ENCODE measurements at places on chromosomes 6 and 20.
A peak's percentile ranks its signal among the peaks of the same experiment; 100 is the strongest.

- ATAC-seq = no peak
Measured at GRCh38 chr6:27760464-27760863, 151.7 kb downstream of the OR2B2 start.

GRCh38 chr6:44608175-44608574 lies 220.7 kb downstream of the CDC5L start:
- ATAC-seq = no peak

GRCh38 chr6:13478525-13478966 lies 8.9 kb downstream of the GFOD1 start:
- peak; percentile 27 for ATAC-seq

- ATAC-seq = no peak
Measured at GRCh38 chr20:16385891-16386290, 187.4 kb downstream of the KIF16B start.

- peak; percentile 97 for ATAC-seq
Measured at GRCh38 chr6:14542670-14543366, 425.2 kb downstream of the CD83 start.

DNA sequence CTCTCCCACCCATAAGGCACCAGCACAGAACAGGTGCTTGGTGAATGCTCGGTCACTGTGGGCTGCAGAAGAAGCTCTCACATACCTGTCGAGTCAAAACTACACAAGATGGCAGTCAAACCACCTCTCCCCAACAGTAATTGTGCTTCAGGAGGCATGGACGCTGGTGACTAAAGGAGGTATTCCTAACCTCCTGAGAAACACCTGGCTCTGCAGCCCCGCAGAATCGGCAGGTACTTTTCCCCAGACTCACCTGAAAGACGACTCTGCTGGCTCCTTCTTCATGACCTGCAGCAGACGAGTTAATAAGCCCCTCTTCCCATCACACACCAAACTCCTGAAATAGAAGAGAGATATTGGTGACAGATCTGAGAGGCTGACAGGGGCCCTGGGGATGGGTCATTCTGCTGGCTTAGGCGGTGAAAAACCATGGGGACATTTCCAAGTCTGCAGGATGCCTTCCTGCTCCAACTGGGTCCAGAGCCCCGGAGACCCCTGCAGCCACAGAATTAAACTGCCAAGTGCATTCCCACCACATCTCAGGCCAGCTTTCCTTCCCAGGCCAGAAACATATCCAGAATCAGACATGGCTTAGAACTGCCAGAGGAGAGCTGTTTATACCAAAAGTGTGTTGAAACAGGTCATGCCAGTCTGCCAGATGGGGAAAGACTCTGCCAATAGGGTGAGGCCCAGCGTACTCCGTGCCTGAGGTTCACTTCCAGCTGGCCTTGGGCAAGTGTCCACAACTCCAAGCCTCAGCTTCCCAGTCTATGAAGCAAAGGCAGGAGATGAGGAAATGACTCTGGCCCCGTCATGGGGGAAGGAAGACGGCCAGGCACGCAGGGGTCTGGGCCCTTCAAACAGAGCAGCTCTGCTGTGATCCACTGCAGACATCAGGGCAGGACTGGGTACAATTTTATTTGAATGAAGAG lies 53.0 kb downstream of the MYH7B start:
- ATAC-seq = no peak

DNA sequence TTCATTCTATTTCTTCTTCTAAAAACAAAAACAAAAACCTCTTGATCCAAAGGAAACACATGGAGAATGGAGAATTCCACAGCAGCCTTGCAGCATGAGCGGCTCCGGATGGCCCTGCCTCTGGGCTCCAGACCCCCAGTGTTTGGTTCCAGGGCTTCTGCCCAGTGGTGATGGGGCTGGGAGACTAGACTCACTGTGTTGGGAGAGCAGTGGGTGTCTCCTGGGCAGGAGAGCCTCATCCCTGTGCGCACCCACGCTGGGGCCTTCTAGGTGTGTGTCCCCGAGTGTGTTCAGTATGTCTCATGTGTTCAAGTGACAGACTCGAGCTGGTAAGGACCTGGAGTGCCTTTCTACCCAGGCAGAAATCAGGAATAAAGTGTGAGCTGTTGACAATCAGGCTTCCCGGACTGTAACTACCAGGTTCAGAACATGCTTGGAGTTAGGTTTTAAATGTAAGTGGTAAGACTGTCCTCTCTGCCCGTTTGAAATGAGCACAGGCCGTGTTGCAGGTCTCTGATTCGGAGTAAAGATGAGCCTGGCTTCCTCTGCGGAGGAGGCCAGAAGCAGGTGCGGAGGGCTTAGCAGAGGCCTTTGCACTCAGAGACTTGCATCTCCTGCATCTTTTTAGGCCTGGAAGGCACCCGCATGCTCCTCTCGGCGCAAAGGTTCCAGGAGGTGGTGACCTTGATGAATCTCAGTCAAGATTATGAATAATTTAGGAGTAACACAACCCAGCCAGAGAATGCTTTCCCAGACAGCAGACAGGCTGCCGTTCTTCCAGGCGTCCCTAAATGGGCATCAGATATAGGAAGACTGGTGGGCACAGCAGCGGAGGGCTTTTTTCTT lies 253.6 kb downstream of the CDH26 start:
- no peak for ATAC-seq

DNA sequence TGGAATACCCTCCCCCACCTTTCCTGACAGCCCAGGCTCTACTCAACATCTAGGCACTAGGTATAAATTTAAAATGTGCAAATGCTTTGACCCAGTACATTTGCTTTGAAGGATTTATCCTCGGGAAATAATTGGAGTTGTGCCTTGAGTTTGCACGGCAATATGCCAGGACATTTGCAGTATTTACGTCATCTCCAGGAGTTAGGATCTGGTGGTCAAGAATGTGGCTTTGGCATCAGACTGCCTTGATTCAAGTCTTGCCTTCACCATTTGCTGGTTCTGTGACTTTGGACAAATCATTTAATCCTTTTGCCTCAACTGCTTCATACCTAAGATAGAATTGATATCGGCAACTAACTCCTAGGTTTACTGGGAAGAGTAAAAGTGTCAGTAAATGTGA lies 169.6 kb downstream of the PLCB1 start:
- ATAC-seq = no peak

- ATAC-seq = no peak
Measured at GRCh38 chr6:1915226-1915625, 305.5 kb downstream of the FOXC1 start.

DNA sequence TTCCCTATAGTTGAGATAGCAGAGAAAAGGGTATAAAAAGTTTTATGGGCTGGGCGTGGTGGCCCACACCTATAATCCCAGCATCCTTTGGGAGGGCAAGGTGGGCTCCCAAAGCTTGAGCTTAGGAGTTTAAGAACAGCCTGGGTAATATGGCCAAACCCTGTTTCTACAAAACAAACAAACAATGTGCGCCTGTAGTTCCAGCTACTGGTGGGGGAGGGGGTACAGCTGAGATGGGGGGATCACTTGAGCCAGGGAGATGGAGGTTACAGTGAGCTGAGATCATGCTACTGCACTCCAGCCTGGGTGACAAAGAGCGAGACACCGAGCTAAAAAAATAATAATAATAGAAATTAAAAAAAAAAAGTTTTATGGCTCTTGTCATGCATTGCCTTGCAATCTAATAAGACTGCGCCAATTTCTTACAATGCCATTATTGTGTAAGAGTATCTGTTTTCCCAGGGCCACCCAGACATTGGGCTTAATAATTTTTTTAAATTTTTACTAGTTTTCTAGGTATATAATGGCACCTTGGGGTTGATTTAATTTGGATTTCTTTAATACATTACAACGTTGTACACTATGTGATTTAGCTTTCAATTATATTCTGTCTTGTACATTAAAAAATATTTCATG lies 3.9 kb downstream of the ACSS2 start:
- no peak for ATAC-seq

- ATAC-seq = no peak
Measured at GRCh38 chr20:23488996-23489395, 1.9 kb upstream of the CST8 start.

- ATAC-seq = peak; percentile 57
Measured at GRCh38 chr6:151381722-151382121, 9.6 kb downstream of the ZBTB2 start.

DNA sequence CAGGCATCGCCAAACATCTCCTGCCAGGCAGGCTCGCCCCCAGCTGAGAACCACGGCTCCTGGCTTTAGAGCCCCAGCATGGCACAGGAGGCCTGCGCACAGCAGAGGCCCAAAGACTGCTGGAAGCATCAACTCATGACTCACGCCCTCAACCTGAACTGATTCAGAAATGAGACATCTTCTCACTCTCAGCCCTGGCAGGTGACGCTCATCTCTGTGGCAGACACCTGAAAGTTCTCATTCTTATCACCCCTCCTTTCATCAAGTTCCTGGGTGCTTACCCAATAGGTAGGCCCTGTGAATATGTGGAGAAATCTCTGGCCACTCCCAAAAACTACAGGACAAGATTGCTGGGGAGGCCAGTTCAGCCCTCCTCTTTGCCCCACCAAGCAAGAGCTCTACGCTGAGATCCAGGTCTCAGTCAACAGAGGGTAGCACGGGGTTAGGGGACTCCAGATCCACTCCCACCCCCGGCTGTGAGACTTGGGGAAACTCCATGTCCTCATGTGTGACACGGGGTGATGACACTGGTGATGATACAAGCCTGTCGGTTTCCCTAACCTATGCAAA lies 11.3 kb downstream of the NFATC2 start:
- peak; percentile 78 for ATAC-seq

DNA sequence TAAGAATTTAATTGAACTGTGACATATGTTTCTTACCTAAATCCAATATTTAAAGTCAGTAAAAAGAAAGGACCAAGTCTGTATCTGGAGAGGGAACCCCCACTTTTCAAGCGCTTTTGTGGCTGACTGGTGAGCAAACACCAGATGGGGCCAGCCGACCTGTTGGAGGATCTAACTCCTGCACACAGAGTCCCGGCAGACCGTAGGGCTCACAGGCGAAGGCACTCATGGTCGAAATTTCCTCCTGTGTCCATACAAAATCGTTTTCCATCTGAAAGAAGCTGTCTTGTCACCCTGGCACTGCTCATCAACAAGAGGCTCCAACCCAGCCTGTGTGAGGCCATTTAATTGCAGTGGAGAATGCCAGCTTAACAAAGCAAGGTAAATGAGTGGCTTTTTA lies 94.0 kb downstream of the SCML4 start:
- ATAC-seq = no peak

DNA sequence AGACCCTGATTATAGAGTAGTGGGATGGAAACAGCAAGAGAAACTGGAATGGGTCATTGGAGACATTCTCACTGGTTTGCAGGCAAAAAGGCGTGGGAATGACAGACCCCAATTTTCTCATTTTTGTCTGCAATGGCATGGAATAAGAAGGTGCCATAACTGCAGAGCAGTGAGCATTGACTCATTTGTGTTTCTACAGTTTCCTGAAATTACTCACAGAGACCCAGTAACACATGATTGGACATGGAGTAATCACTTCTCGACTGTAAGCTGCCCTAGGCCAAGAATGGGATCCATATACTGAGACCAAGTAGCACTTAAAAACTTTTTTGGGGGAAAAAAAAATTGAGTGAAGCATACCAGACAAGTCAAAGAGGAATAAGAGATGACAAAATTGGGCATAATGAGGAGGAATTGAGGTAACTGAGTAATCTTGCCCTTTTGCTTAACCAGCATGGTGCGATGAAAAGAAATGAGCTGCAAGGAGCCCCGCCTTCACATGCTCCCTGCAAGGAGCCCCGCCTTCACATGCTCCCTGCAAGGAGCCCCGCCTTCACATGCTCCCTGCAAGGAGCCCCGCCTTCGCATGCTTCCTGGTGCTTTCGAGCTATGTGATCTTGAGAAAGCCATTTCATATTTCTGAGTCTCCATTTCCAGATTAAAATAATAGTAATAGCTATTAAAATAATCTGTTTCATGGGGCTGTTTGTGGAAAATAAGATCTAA lies 44.1 kb downstream of the NHSL1 start:
- peak; percentile 72 for ATAC-seq

DNA sequence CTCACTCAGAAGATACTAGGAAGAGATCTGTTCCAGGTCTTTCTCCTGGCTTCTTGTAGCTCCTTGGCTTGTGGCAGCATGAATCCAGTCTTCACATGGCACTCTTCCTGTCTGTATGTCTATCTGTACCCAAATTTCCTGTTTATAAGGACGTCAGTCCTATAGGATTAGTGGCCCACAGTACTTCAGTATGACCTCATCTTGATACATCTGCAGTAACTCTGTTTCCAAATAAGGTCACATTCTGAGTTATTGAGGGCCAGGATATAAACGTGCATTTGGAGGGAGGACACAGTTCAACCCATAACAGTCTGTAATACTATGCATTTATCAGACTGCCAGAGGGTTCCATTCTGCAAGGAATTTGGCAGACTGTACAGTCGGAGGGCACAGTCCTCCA lies 57.6 kb upstream of the DYNLRB1 start:
- ATAC-seq = no peak

DNA sequence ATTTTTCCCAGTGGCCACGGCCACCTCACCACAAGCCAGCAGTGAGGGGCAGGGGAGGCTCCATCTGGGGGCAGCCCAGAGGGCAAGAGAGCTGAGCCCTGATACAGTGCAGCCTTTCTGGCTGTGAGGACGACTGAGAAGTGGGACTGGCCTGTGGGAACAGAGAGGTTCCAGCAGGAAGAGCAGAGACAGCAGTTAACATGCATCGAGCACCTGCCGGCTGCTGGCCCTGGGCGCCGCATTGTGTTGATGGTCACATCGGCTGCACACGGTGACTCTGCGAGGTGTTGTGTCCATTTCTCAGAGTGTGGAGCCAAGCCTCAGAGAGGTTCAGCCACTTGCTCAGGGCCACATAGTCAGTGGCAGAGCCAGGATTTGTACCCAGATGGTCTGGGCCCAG lies 9.8 kb downstream of the FOXS1 start:
- no peak for ATAC-seq

GRCh38 chr6:160457823-160458222 lies 109.6 kb downstream of the SLC22A3 start:
- ATAC-seq = no peak

GRCh38 chr20:56460459-56460858 lies 8.0 kb upstream of the RTF2 start:
- no peak for ATAC-seq

- no peak for ATAC-seq
Measured at GRCh38 chr6:111646942-111647341, 41.3 kb upstream of the TRAF3IP2 start.

GRCh38 chr20:24017458-24017755 lies 28.8 kb upstream of the GGTLC1 start:
- ATAC-seq = peak; percentile 51

- no peak for ATAC-seq
Measured at GRCh38 chr20:7291323-7291943, 523.9 kb downstream of the BMP2 start.

DNA sequence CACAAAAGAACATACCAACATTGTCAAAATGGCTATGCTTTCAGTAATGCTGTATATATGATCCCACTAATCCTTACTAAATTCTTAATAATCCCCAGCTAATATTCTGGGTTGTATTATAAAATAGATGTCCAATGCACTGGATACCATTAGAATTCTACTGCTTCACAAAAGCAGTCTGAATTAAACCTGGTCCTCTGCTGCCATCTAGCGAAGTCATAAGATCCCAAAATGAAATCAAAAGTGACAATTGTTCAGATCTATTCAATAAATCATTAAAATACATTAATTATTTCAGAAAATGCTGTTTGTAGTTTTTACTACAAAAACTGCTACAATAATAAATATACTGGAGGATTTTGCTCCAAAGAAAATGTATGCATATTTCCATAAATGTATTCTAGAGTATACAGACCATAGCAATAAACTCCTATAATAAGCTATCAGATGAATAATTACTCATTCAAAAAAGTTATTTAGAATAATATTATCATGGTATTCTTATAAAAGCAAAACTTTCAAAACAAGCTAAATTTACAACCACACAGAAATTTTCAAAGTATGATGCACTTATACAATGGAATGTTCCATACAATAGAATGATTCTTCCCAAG lies 92.6 kb downstream of the RNGTT start:
- ATAC-seq = no peak

GRCh38 chr20:57091748-57092111 lies 174.7 kb downstream of the BMP7 start:
- no peak for ATAC-seq
